H1 (cell line): ENCODE measurements at places on chromosomes 11 and 22. TPM values are rescaled to one million over a fixed set of nuclear protein-coding genes. Genes with fewer than 3 reads are reported as not detected.

The TEX54 gene
- polyA plus RNA-seq = not detected in 2 replicates

The TEAD1 gene
- 15.6 and 17.2 TPM in 2 replicates for polyA plus RNA-seq

DNA sequence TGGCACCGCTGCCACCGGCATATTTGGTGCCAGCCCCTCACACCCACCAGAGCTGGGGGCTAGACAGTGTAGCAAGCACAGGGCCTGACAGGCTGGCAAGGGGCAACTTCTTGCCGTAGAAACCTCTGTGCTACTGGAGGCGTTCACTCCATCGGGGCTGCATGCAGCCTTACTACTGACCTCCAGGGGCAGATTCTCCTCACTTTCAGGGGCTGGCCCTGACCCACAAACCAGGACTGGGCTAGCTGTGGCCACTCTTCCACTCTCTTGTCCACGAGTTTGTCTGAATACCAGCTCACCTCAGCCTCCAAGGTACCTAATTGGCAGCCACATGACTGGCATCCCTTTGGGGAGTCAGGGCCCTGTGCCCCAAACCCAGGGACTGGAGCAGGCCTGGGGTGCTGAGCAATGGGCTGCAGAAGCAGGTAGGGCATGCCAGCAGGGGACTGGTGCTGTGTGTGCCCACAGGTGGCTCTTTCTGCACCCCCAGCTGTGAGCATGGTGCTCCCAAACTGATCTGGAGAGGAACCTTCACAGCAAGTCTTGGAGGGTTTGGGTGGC is 2.1 kb upstream of the LMO1 start:
- peaks cover 93% of the 10 kb centered on the region for H3K27me3 ChIP-seq
- H3K36me3 ChIP-seq = no peaks in the 10 kb centered on the region
- H3K4me3 ChIP-seq = no peak overlapping the region
- no peaks in the 10 kb centered on the region for H3K4me1 ChIP-seq
- H3K27ac ChIP-seq = no peak overlapping the region
- DNase-seq = no peak

- H3K27ac ChIP-seq = no peak overlapping the region
- H3K4me1 ChIP-seq = no peaks in the 10 kb centered on the region
- no peak for DNase-seq
- no peaks in the 10 kb centered on the region for H3K27me3 ChIP-seq
Observed at GRCh38 chr11:5246772-5247471, 2.7 kb downstream of the HBG1 start.

The GAL3ST1 gene
- polyA plus RNA-seq = 32.1 and 32.5 TPM in 2 replicates

- DNase-seq = no peak
- H3K36me3 ChIP-seq = no peaks in the 10 kb centered on the region
- H3K4me1 ChIP-seq = no peaks in the 10 kb centered on the region
- H3K27me3 ChIP-seq = no peaks in the 10 kb centered on the region
- H3K4me3 ChIP-seq = no peak overlapping the region
- no peak overlapping the region for H3K27ac ChIP-seq
Observed at GRCh38 chr11:70049045-70049444, 29.1 kb upstream of the ANO1 start.

The CCND1 gene
- 64.5 and 156 TPM in 2 replicates for polyA plus RNA-seq

The SLC43A3 gene
- polyA plus RNA-seq = 61.1 and 67.8 TPM in 2 replicates

The C22orf42 gene
- polyA plus RNA-seq = 0.25 and 0.50 TPM in 2 replicates

GRCh38 chr11:45449036-45449601 is 163.0 kb upstream of the SYT13 start:
- H3K36me3 ChIP-seq = no peaks in the 10 kb centered on the region
- no peaks in the 10 kb centered on the region; the same call in 1 of the 2 replicates for H3K4me1 ChIP-seq
- 0 out of 2 replicates have a peak, but pooled peaks cover 1% of the 10 kb centered on the region for H3K27me3 ChIP-seq
- H3K27ac ChIP-seq = no peak overlapping the region

DNA sequence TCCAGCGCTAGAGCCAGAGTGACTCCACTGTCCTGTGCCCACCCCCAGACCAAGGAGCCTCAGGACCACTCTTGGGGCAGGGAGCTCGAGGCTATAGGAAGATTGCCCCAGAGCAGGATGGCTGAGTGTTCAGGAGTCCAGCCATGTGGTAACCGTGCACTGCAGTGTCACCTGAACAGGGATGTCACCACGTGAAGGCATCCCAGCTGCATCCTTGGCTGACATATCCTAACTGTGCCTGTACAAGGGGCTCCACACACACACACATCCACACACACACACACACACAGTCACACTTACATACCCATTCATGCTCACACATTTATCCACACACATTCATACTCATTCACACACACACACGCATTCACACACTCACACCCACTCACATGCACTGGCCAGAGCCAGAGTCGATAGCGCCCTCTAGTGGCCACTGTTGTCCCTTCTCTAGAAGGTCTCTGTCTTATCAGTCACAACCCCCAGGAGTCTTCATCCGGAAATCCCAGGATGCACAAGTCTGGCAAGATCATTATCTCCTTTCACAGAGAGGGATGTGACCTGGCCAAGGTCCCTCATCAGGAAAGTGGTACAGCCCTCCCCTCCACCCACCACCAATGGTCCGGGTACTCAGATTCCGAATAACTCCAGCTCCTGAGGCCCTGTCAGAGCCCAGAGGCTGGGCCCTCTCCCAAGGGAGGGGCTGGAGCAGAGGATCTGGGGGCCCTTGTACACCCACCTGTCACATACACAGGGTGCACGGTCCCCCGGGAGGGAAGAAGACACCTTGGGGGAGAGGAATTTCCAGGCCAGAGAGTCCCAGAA is 55.1 kb downstream of the IGLL5 start:
- H3K27ac ChIP-seq = no peak overlapping the region
- H3K4me3 ChIP-seq = no peak overlapping the region
- DNase-seq = peak; percentile 91
- H3K4me1 ChIP-seq = no peaks in the 10 kb centered on the region
- no peaks in the 10 kb centered on the region for H3K36me3 ChIP-seq
- peaks cover 9% of the 10 kb centered on the region; the same call in 1 of the 2 replicates for H3K27me3 ChIP-seq

DNA sequence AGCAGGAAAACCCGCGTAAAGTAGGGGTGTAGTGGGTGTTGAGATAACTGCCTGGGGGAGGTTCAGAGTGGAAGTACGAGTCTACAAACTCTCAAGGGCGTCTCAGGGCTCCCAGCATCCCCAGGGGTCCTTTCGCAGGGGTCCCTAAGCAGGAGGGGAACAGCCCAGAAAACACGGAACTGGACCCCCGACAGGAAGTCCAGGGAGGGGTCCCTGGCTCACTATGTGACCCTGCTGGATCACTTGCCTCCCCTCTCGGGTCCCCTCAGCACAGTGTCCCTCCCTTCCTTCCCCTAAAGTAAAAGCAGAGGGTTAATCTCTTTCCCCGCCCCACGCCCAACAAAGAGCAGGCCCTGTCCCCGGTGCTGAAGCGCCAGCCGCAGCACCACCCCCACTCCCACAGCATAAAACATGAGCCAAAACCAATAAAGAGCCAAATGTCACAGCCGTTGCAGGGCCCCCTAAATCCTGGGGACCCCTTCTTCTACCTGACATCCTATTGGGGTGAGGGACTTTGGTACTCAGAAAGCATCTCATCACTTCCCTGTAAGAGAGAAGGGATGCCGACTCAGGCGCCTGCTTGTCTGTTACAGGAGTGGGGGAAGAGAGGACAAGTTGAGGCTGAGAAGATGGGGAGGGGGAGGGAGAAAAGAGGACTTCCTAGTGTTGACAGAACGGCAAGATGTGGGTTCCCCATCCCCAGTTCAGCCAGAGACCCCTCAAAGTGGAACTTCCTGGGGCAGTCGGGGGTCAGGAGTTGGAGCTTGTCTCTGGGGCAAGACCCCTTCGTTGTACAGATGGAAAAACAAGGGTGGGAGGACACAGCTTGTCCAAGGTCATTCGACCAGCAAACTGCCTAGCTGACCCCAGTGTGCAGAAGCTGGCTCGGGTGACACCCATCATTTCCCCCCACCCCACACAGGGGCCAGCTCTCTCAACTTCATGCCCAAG is 1.4 kb upstream of the NEFH start:
- peaks cover 24% of the 10 kb centered on the region for H3K4me1 ChIP-seq
- peaks cover 12% of the 10 kb centered on the region for H3K36me3 ChIP-seq
- H3K27ac ChIP-seq = no peak overlapping the region
- H3K27me3 ChIP-seq = peaks cover 47% of the 10 kb centered on the region
- peak; percentile 79 for DNase-seq
- peak overlapping the region; percentile 57 for H3K4me3 ChIP-seq

- no peaks in the 10 kb centered on the region for H3K27me3 ChIP-seq
- no peaks in the 10 kb centered on the region for H3K4me1 ChIP-seq
- no peak overlapping the region for H3K27ac ChIP-seq
- no peak overlapping the region for H3K4me3 ChIP-seq
- H3K36me3 ChIP-seq = peaks cover 33% of the 10 kb centered on the region
- DNase-seq = no peak
Observed at GRCh38 chr11:111749646-111750045, 16.5 kb downstream of the PPP2R1B start.
